Hepatocyte (in vitro differentiated cells): ENCODE measurements at places on chromosomes 7 and 10.

DNA sequence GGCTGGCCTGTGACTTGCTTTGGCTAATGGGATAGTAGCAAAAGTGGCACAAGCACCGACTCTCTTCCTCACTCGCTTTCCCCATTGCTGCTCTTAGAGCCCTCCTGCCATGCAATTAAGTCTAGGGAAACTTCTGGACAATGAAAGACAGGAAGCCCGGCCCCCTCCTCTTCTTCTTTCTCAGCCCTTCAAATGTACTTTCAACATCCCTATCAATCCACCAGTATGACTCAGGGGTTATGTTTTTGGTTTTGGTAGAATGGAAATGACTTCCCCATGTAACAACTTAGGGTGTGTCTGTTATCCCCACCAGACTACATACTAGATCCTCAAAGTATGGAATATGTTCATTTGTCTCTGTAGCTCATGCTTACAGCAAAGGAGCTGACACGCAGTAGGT lies 139.0 kb upstream of the GDF10 start:
- no peak for DNase-seq

DNA sequence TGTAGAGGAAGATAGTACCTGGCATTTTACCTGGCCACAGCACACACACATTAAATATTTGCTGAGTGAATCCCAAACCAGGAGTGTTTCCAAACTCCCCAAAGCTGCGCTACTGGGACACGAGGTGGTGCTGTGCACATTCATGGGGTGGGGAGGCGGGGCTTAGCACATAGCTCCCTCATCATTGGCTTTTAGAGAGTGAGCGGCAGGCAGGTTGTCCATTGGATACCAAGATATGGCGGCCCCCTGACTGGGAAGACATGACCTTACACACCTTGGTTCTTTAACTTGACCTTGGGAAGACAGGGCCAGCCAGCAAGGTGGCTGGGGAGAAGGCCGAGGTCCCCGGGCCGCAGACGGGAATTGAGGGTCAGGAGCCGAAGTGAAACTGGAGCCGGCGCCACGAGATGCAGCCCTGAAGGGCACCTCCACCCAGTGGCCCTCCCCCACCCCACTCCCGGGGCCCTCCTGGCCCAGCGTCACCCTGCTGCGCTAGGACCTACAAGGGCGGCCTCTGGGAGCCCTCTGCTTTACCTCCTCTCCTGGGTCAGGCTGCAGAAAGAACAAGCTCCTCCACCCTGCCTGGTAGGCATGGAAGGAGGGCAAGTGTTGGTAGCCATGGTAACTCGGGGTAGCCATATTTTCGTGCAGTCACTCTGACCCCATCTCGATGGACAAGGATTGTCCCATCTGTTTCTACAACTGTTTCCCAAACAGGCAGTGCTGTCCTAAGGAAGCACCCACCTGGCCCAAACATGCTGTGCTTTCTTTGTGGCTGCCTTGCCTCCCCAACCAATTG lies 24.0 kb downstream of the TMEM176A start:
- no peak for DNase-seq

DNA sequence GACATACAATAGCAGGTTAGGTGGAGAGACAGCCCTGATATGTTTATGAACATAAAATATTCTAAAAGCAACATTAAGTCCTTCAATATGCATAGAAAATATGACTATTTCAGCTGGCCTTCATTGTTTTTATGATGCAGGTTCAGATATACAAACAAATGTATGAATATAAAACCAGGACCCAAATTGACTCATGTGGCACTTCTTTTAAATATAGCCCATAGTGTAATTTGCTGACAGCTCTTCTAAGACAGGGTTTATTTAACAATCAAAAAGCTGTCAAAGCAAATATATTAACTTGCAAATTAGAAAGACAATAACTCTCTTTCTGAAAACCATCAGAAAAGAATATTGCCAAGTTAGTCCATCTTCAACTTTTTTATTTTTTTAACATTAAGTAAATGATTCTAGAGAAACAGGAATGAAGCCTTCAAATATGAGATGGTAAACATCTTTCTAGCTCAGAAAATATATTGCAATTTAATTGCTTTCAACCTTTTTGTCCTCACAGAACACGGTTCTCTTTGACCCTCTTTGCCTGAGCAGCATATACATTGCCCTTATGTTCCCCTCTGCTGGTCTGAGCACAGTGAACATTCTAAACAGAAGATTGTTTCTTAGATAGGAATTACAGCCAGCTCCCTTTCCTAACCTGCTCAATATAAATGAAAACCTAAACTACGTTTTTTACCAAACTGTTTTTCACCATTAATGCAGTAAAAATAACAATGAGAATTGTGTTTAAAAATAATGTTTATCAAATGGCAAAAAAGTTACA lies 82.8 kb downstream of the CACNA2D1 start:
- DNase-seq, result no peak

- no peak for DNase-seq
Observed at GRCh38 chr10:96670786-96671185, 49.5 kb downstream of the PIK3AP1 start.

- no peak for DNase-seq
Observed at GRCh38 chr10:22803261-22803885, 89.0 kb upstream of the PIP4K2A start.
